ENCODE measurements at places on chromosomes 12 and 14.

- no peak for DNase-seq
Observed at GRCh38 chr14:67698179-67698578, 2.6 kb upstream of the RDH11 start.

DNA sequence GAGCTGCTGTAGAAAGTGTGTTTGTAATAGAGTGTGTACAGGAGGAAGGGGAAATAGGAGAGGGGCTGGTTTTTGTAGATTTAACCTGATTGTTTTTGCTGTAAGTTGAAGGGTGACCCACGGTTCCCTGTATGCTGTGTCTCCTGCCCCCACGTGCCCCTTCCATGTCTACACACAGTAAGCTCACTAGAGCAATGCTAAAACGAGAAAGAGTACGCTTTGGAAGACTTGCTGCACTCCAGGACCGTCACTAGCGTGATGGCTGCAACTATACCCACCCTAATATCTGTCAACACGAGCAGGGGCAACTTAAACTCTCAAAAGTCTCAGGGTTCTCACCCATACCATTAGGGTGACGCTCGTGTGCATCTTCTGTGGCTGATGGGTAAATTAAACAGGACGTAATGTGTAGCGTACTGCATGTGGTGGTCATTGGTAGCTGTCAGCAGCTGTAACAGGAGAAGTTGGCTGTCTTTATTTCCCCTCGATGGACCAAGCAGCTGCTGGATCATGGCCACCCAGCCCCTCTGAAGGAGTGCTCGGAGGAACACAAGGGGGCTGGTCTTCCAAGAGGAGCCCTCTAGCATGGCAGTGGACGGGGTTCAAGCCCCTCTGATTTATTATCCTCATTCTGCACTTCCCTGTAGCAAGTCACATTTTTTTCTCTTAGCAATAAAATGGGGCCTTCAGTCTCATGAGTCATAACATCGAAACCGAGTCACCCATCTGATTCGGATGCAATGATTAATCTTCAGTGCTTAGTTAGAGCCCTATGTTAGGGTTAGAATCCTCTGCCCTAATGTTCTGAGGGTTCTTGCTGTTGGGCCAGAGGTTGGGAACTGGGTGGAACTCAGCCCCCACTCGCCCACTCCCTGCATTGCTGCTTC lies 14.0 kb downstream of the CCND2 start:
- DNase-seq, result no peak

GRCh38 chr14:81394739-81395138 lies 5.4 kb downstream of the STON2 start:
- DNase-seq, result no peak

- no peak for DNase-seq
Observed at GRCh38 chr12:62653740-62654139, 187.1 kb downstream of the MON2 start.

DNA sequence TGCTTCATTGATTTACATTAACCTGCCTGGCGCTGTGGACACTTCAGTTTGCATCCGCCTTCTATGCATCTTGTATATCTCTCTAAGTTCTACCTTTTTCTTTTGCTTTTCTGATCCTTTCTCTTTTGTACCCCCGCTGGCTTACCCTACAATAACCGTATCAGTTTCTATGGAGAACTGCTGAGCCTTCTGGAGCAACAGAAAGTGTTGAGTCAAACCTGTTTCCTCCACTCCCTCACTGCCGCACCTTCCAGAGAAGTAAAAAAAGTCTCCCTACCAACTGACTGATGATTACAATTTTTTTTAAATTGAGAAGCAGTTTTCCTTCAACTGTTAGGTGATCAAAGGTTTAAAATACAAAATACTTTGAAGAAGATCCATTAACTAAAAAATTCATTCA lies 17.4 kb downstream of the EXD2 start:
- no peak for DNase-seq

- DNase-seq, result no peak
Observed at GRCh38 chr14:74414403-74415114, 11.5 kb downstream of the SYNDIG1L start.

DNA sequence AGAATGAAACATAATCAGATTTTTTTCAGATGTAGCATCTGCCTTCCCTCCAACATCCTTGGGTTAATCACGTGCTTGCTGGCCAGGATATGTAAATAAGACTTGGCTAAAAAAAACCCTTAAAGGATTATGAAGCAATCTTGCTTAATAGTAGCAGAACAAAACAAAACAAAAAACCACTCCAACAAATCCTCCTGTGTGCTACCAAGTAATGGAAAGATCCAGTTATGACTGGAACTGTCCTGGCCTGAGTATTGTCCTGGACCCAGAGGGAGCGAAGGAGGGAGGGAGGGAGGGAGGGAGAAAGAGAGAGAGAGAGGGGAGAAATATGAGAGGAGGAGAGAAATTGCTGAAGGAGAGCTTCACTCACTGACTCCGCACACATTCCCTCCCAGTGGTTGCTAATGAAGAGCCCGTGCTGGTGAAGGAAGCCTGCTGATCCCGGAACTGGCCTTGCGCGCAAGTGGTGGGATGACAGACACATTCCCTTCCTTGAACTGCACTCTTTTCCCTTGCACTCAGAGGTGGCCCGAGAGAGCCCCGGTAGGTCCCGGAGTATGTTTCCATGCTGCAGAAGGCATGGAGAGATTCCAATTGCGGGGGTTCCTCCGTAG lies 57.2 kb downstream of the HMGA2 start:
- DNase-seq, result no peak

GRCh38 chr14:81485372-81485771 lies 48.3 kb downstream of the SEL1L start:
- DNase-seq, result no peak

GRCh38 chr12:12356467-12356895 lies 397 bp upstream of the BORCS5 start:
- DNase-seq, result no peak

- DNase-seq, result no peak
Observed at GRCh38 chr12:79423560-79423959, 267.2 kb downstream of the PAWR start.

DNA sequence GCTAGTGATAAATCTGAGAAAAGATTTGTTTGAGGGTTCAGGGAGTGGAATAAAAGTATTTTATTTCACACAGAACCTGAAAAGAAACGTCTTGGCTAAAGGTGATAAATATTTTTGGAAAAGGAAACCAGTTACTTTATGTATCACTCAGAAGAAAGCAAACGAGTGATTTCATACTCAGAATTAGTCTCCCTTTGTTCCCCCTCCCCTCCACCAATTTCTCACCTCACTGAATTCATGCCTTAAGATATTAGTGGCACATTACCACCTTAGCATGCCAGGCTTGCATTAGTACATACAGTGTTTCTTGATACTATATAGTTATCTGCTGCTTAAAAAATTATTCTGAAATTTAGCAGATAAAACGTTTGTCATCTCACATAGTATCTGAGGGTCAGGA lies 28.2 kb downstream of the G2E3 start:
- no peak for DNase-seq

GRCh38 chr14:24068711-24069410 lies 2.5 kb upstream of the CPNE6 start:
- DNase-seq, result no peak

DNA sequence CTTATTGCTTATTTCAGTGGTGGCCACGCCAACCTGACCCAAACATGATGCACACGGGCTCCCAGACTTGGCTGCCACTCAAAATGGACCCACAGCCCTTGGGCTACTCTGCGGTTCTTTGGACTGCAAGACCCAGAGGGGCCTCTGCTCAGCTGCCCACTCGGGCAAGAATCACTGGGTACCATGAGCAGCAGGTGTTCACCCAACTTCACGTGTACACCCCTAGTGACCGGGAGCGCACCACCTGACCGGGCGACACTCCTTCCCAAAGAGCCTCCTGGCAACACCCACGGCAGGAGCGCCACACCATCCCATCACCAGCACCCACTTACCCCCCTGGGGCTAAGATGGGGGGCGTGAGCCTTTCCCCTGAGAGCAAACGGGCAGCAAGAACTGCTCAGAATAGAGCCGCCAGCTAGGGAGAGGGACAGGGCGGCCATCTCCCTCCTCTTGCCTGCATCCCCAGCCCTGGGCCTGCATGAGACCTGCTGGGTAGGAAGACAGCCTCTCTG lies 32.0 kb downstream of the CCNK start:
- no peak for DNase-seq

DNA sequence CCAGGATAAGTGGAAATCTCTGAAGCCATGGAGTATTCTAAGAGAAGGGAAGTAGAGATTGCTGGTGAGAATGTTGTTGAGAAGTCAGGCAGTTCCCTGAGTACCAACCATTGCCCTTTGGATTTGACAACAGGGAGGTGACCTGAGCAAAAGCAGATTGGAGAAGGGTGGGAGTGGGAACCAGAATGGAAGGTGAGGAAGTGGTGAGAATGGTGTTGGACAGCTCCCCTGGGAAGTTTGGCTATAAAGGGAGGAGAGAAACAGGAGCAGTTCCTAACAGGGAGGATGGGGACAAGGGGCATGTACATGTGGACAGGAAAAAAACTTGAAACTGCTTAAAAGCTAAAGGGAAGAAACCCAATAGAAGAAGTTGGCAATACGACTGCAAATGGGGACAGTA lies 198.1 kb downstream of the ETV6 start:
- DNase-seq, result no peak

- no peak for DNase-seq
Observed at GRCh38 chr12:95304673-95305198, 87.1 kb downstream of the VEZT start.

DNA sequence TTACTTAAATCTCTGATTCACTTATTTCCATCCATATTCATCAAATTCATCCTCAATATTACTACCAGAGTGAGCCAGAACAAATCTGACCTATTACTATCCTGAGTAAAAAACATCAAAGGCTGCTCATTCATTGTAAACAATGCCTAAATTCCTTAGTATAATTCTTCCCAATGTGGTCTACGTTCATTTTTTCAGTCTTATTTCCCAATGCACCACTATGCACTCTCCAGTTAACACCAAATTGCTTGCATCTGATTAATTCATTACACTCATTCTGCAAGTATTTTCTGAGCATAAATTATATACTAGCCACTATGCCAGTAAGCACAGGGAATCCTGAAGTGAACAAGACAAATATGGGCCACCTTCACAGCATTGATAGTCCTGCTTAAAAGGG lies 110.0 kb downstream of the EPS8 start:
- no peak for DNase-seq

GRCh38 chr14:30961330-30961729 lies 64.1 kb upstream of the AP4S1 start:
- DNase-seq, result no peak

DNA sequence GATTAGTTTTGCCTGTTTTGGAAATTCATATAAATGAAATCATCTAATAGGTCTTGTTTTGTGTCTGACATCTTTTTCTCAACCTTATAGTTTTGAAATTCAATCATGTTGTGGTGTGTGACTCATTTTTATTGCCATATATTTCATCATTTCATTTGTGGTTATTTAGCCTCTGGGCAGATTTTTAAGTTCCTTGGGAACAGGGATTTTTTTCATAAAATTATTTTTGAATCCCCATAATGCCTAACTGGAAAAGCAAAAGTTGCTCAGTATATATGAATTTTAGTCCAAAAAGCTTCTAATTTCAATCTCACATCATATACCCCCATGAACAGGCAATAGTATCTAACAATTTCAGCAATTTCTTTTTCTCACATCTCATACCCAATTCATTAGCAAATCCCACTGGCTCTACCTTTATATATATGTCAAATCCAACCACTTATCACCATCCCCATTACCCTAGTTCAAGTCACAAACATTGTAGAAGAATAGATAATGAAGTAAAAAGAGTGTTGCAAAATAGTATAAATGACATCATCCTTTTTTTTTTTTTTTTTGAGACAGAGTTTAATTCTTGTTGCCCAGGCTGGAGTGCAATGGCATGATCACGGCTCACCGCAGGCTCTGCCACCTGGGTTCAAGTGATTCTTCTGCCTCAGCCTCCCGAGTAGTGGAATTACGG lies 2.6 kb upstream of the OR6J1 start:
- no peak for DNase-seq

All from activated CD8-positive, alpha-beta memory T cell treated with anti-CD3 and anti-CD28 coated beads for 4 hours (primary cell).